ENCODE measurements at places on chromosomes 5 and 9.
A peak's percentile ranks its signal among the peaks of the same experiment; 100 is the strongest.

GRCh38 chr5:612498-613424 is 621 bp downstream of the CEP72 start:
- DNase-seq, result no peak

- DNase-seq, result no peak
Observed at GRCh38 chr9:112097712-112098688, 77.1 kb downstream of the SUSD1 start.

GRCh38 chr9:76580820-76581219 is 121.8 kb downstream of the GCNT1 start:
- no peak for DNase-seq

DNA sequence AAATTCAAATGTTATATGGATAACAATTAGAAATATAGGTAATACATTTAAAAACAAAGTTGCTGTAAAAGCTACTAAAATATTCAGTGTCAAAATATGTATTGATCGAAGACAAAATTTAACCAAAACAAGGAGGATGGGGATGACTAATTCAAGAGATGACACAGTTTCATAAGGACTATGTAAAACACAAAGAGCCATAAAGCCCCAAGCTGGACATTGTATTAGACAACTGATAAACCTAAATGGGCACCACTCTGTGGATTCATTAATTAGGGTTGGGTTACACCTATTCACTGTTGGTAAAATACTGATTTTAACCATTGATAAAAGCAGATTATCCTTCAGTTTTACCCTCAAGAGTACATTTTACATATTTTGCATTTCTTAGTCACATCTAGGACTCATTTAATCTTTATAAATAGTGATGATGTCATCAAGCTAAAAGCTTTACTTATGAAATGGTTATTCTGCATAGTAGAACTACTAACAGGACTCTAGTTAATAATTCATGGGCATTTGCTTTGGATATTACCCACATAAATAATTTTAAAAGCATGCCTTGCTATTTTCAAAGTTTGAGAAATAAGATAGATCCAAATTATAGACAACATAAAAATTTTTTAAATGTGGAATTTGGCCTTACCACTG is 13.7 kb downstream of the TUT7 start:
- no peak for DNase-seq

- DNase-seq, result no peak
Observed at GRCh38 chr5:76788362-76788761, 30.5 kb upstream of the F2RL1 start.

DNA sequence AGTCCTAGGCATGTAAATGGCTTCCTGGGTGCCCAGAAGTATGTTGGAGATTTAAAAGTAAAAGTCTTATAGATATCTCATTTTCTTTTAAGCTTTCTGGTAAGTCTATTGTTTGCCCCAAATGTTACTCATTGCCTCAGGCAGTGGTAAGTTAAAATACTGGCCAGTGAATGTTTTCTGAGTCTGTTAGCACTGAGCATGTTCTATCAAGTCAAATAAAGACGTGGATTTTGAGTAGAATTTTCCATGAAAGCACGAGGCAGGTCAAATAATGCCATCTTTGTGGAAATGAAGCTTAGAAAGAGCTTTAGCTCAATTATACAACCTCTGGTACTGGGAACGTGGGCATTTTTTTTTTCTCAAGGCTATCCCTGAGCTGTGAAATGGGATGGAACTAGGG is 651.3 kb upstream of the ACO1 start:
- DNase-seq, result no peak

- DNase-seq, result no peak
Observed at GRCh38 chr9:7105095-7105494, 347.3 kb downstream of the KDM4C start.

DNA sequence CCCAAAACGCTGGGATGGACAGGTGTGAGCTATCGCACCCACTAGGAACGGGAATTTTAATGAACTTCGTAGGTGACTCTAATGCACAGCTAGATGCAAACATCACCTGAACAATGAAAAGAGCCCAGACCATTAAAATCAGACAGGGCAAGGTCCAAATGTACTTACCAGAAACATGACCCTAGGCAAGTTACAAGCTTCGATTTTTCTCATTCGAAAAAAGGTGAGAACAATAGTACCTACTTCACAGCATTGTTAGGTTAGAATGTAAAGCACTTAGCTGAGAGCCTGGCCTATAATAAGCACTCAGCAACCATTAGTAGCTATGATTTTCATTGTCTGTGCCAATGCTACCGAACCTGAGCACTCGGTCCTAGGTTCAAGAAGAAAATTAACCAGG is 5.8 kb upstream of the KLHL3 start:
- no peak for DNase-seq

DNA sequence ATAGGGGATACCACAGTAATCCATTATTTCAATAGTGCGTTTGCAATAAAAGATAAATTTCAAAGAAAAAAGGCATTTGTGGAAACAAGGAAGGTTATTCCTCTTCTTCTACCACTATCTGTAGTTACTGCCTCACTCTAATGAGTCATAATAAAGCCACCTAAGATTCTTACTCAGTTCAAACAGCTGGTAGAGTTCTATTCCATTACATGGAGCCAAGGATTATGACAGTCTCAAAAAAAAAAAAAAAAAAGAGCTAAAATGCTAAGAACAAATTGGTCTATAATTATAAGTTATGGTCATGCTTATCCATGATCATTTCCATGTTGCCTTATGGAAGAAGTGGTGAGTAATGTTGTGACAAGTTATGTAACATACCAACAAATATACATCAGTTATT is 46.3 kb downstream of the DENND1A start:
- no peak for DNase-seq

GRCh38 chr9:129472651-129473102 is 148.2 kb downstream of the C9orf50 start:
- DNase-seq, result no peak

DNA sequence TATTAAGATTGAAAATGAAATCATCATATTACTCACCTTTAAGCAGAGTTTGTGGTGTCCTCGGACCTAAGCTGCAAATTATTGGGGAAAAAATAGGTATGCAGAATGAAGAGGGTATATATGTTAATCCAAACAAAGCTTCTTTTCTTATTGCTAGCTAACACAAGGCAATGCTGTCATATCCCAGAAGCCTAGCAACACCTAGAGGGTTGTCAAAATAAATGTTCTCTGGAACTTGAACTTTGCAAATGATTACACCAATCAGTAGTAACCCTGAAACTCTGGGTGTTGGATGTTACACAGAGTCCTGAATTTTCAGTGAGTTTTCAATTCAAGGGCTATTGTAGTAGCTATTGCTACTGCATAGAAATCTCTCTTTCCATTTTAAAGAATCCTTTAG is at the start of gene C6:
Gene C6 (minus strand): TSS at position 193 of the 400 bp plus-strand sequence. CDS start 10,302 bp downstream, outside the sequence.
- no peak for DNase-seq

DNA sequence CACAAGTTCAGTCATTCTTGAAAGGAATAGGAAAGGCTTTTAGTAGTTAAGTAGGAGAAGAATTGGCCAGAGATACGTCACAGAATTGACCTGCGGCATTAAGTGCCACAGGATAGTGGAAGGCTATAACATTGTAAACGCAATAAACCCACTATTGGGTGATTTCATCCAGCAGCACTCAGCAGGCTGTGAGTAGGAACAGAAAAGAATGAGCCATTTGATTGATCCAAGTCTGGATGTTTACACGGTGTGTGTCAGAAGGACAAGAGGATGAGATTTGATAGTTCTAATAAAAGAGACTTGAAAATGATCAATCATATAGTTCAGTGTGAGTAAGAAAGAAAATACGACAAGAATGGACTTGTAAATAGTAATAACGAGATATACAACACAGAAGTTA is 110.0 kb upstream of the MTAP start:
- DNase-seq, result no peak

DNA sequence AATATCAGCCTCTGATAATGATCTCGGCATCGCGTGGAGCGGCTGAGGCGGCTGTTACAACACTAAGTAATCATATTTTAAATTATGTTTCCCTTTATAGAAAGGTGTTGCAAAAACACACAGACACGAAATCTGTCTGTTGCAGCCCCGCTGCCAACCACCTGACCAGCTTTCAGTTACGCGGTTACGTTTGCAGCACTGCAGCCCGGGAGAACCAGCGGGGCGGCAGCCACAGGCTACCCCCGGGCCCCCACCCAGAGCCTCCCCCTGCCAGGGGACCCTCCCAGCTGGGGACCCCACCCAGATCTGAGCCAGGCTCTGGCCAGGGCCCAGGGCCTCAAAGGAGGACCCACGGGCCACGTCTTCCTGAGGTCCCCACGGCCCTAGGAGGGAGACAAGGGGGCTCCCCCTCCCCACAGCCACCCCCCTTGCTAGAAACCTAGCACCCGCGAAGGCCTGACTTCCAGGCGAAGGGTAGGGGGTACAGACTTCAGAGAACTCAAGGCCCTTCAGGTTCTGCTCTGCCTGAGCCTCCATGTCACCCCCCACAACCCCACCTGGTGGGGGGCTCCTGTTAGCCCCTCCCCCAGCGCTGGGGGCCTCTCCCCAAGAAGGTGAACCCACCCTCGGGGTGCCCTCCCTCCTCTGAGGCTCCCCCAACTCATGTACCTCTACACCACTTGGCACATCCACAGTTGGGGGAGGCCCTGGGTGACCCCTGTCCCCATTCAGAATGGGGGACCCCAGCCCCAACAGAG is 6.0 kb downstream of the NACC2 start:
- DNase-seq, result no peak

- no peak for DNase-seq
Observed at GRCh38 chr9:133869674-133870405, 122.3 kb downstream of the VAV2 start.

GRCh38 chr9:22098643-22099332 is 89.7 kb upstream of the CDKN2B start:
- DNase-seq, result no peak

DNA sequence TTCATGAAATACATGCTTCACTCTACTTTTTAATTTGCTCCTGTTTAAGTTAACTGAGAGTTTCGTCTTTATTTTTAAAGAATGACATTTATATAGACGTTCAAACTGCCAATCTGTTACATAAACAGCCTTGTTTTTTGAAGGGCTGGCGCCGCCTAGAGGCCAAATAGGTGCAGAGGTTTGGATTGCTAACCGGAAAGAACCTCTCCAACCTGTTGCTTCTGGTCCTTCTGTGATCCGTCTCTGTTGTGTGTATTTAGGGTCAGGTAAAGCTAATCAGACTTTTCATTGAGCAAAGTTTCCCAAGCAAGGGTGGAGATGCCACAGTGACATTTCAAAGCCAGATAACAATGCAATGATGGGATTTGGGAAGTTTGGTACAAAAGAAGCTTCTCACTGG is 39.5 kb upstream of the GLIS3 start:
- DNase-seq, result no peak

GRCh38 chr5:171092194-171092593 is 216.9 kb upstream of the TLX3 start:
- no peak for DNase-seq

- DNase-seq, result no peak
Observed at GRCh38 chr5:119079318-119079921, 8.5 kb downstream of the DMXL1 start.

- DNase-seq, result peak; percentile 9
Observed at GRCh38 chr9:75087289-75087823, 599 bp downstream of the NMRK1 start.

GRCh38 chr5:35182910-35183535 is 47.3 kb downstream of the PRLR start:
- no peak for DNase-seq

DNA sequence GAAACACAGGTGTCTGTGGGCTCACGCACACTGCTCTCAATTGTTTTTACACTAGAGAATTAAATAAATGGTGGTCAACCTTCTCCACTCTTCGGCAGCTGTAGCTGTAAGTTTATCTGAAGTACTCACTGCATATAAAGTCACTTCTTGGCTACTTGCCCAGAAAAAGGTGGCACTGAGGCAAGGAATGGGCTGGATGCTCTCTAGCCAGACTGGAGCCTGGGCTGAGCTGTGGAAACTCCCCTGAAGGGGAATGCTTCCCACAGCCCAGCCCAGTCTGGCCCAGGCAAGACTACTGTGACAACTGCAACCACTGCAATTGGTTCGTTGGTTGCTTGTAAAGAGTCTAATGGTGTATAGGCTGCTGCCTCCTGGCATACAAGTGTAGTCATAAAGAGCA is 4.5 kb downstream of the LEAP2 start:
- no peak for DNase-seq

- DNase-seq, result no peak
Observed at GRCh38 chr5:56302027-56302426, 68.9 kb upstream of the ANKRD55 start.

All from cerebellar nuclear complex (tissue), 1 donor.